ENCODE measurements at places on chromosomes 12 and 14. TPM values are rescaled to one million over a fixed set of nuclear protein-coding genes. Genes with fewer than 3 reads are reported as not detected.

- DNase-seq: no peak
Observed at GRCh38 chr12:507391-507796, 47.7 kb downstream of the B4GALNT3 start.

DNA sequence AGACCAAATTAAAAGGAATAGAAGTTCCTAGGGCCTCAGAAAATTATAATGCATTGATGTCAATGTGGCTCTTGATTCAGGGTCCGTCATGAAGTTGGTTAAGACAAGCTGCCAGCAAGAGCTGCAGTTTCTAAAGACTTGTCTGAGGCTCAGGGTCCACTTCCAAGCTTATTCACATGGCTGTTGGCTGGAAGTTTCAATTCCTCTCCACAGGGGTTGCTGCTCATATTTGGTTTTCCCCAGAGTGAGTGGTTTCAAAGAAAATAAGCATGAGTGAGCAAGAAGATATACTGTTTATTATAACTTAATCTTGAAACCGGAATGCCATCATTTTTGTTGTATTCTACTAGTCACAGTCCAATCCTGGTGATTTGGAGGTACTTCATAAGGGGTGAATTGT is 1247.4 kb downstream of the LRFN5 start:
- DNase-seq: no peak

The IL31 gene
- not detected for polyA plus RNA-seq

The ITGB7 gene
- 1.8 TPM for polyA plus RNA-seq

GRCh38 chr12:120132863-120133385 is 16.4 kb upstream of the RAB35 start:
- DNase-seq: no peak

DNA sequence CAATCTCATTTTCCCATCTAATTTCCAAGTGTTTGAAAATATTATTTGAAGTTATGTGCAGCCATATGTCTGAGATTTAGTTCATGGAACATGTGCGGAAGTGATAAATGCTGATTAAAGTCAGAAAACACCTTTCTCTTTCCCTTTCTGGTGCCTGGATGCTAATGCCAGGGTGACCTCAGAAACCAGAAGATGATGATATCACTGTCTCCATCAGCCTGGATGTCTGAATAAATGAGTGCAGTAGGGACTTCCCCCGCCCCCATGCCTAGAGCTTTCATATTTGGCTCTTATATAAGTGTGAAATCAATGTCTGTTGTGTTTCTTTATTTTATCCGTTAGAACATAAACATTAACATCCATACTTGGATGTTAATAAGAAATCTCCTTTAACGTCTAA is 261.9 kb upstream of the LRIG3 start:
- no peak for DNase-seq

DNA sequence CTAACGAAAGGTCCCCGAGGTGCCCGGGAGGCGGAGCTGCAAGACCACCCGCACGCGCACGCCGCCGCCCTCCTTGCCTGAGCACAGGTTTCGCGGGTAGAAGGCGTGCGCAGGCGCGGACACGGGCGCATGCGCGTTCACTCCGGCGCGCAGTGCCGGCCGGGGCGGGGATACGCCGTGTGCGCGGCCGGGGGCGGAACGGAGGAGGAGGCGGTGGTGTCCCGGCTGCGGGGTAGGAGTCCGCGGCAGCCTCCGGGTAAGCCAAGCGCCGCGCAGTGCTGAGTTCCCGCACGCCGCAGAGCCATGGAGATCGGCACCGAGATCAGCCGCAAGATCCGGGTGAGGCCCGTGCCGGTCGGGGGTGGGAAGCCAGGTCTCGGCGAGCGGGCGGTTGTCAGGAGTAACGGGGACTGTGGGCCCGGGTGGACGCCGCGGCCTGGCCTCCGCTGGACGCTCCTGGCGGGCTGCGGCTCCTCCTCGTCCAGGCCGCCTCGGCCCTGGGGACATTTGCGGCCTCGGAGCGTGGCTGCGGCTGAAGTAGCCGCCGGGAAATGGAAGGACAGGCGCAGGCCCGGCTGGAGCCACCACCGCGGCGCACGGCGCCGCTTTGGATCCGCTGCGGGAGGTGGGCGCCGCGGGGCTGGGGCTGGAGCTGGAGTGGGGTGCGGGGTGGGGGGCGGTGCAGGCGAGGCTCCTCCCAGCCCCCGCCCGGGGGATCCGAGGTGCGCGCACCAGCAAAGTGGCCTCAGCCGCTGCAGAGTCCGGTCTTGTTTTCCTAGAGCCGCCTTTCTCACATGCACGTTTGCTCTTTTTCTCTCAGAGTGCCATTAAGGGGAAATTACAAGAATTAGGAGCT is at the start of gene ZC3H14:
TSS of gene ZC3H14 (plus strand) at position 207 of the 856 bp plus-strand sequence. CDS start at position 304, 97 bp downstream.
- peak; percentile 86 for DNase-seq

DNA sequence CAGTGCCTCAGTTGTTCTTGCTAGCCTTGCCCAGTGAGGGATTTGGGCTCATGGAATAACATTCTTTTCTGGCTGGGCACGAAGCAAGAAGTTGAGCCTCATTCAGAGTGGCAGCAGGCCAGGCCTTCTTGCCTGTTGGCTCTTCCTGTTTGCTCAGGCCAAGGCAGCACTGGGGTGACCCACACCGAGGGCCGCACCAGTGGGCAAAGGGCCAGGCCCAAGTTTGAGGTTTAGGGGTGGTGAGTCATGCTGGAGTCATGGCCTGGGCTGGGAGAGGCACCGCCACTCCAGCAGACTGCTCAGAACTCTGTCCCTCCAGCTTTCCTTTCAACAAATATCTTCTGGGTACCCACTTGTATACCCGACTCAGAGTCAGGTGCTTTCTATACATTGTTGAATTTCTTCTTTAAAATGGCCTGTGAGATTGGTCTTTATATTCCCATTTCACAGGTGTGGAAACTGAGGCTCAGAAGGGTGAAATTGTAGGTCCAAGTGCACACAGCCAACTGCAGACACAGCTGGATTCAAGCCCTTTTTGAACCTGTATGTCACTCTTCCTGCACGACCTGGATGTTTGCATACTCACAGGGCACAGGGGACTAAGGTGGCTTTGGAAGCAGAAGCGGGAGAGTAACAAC is 279.4 kb downstream of the FOXN3 start:
- DNase-seq: no peak

DNA sequence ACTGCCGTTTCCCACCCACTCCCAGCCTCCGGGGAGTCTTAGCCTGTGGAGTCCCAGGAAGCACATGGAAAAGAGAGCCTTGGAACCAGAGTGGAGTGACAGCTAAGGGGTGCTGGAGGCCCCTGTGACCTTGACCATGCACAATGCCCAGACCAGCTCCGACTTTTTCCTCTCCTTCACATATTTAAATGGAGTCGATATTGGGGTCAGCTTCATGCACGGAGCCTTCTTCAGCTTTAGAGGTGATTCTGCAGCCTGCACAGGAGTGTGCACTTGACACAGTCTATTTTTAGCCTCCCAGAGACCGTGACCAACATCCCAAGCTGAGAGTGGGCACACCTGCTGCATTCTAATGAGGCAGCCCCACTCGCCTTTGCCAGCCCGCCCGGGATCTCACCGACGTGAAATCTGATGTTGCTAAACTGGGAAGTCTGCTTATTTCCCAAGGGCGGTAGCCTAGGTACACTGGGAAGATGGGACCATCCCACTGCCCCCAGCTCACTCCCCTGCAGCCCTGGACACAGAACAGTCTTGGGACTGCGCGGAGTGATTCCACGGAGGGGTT is 47.5 kb downstream of the PRMT8 start:
- no peak for DNase-seq

DNA sequence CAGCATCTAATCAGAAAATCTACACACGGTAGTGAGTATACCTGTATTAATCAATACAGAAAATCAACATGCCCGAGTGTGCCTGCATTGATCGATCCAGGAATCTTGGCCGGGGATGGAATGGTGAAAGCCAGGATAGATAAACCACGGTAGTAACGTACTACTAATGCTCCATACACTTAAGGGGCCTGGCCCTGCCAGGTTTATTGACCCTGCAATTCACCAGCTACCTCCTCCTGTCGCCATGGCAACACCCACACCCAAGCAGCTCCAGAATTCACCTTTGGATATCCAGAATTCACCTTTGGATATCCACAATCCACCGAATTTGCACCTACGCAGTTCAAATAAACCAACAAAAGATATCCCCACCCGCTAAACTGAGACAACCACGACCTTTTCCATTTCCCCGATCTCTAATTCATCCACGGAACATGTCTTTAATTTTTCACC is 14.8 kb upstream of the CALM1 start:
- DNase-seq: peak; percentile 95

The NYNRIN gene
- polyA plus RNA-seq: 0.22 TPM

- no peak for DNase-seq
Observed at GRCh38 chr12:108914121-108914531, 34.2 kb downstream of the DAO start.

The CCDC196 gene
- polyA plus RNA-seq: 0.03 TPM

- DNase-seq: peak; percentile 43
Observed at GRCh38 chr14:100654814-100655740, 67.9 kb upstream of the BEGAIN start.

DNA sequence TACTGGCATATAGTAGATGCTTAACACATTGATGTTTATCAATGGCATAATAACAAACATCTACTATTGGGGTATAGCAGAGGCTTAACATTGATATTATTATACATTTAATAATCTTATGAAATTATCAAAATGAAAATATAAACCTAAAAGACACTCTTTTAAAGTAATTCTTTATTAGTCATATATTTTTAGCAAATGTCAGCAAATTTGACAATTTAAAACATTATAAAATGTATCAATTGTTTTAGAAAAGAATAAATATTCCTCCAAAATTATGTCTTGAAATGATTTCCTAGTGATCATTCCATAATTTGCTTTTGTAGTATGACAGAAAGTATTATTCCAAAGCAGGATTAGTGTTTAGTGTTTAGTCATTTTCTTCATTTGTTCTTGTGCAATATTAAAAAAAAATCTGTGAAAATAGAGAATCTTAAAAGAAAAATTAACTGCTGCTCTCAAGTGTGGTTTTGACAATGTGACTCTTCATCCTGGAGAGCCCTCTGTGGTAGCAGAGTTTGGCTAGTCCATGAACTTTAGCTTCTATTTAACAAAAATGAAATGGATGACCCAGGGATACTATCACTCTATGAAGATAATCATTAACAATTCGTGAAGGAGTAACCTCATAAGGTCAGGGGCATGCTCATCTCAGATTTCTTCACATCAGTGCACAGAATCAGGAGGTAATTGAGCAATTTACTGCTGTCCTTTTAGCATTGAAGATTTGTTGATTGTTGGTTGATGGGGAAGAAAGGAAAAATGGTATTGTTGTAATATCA is 1018.5 kb downstream of the LRFN5 start:
- DNase-seq: no peak

The CLEC6A gene
- polyA plus RNA-seq: not detected

DNA sequence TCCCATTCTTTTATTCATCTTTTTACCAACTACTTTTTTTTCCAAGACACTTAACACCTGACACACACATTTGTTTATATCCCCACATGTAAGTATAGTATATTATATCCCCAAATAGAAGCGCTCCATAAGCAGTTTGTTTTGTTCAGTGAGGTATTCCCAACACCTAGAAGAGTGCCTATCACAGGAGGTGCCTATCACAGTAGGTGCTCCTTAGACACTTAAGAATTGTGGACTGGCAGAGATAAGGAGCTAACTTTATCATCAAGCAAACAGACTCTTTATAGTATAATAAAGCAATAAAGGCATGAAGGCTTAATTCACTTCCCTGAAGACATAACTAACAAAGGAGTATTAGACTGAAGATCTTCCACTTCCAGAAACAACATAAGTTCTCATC is 29.1 kb downstream of the OSBPL8 start:
- DNase-seq: peak; percentile 64

- no peak for DNase-seq
Observed at GRCh38 chr12:130714091-130714590, 2.0 kb downstream of the RIMBP2 start.

DNA sequence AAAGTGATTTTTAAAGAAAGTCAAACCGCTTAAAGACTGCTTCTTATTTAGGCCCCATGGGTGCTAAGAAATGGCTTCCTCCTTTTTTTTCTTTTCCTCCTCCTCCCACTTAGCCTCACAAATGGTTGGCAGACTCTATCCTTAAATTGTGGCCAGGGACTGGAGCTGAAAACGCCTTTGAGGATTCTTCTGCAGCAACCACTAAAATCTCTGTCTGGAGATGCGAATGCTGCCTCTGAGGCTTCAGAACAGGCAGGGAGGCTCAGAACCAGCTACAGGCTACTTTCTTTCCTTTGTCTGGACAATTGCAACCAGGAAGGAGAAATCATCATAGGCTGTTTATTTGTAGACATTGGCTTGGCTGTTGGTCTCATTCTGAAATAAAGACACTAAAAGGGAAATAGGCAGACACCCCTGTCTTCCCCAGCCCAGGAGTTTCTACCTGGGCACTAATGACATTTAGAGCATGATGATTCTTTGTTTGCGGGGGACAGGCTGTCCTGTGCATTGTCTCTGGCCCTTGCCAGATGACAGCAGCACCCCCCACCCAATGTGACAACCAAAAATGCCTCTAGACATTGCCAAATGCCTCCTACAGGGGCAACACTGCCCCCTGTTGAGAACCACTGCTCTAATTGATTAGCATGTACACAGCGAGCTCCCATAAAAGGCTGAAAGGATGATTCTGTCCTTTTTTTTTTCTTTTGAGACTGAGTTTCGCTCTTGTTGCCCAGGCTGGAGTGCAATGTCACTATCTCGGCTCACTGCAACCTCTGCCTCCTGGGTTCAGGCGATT is 50.3 kb downstream of the MAP1LC3B2 start:
- no peak for DNase-seq

The ACTR6 gene
- 20.0 TPM for polyA plus RNA-seq

The CEBPE gene
- polyA plus RNA-seq: 0.81 TPM

GRCh38 chr12:20561871-20562270 is 133.3 kb upstream of the SLCO1C1 start:
- no peak for DNase-seq
